ENCODE measurements at places on chromosomes 3 and 15.

DNA sequence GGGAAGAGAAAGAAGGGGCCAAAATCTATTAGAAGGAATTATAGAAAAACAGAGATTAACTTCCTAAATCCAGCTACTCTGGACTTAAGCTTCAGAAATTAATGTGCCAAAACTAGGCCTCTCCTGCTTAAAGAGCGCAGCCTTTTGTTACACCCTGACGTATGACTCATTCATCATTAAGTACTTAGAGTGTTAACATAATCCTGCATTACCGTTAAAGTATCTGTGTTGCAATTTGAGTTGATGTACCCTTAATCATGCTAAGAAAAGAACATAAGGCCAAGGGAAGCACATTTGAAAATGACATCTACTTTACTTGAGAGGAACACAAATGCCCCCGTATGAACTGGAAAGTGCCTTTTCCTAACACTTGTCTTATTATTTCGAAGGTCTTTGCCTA, 7.9 kb downstream of the HTR3D start:
- no peak for DNase-seq

DNA sequence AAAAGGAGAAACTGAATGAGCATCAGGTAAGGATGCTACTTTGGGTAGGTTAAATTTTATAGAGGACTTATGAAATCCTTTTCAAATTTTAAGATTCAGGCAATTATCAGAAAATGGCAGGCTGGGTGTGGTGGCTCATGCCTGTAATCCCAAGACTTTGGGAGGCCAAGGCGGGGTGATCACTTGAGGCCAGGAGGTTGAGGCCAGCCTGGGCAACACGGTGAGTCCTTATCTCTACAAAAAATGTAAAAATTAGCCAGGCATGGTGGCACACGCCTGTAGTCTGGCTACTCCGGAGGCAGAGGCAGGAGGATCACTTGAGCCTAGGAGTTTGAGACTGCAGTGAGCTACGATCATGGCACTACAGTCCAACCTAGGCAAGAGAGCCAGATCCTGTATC, 23.1 kb downstream of the DCUN1D1 start:
- no peak for DNase-seq

- no peak for DNase-seq
These were observed 31.9 kb downstream of the SH3BP5 start for GRCh38 chr3:15300323-15301078.

DNA sequence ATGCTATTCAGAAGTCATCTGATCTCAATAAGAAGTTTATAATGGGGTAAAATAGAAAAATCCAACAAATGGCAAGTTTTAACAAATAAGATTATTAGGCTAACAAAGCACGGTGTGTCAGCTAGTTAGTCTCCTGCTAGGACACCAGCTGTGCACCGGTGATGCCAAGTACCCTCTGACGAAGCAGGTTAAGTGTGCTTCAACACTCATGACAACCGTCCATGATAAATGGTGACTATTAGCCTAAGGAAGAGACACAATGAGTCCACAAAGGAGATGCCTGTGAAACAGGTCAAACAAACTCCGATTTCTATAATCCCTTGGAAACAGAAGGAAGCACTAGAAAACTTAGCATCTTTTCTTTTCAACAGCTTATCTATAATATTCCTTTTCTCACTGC, 36.5 kb downstream of the ATP13A3 start:
- no peak for DNase-seq

- no peak for DNase-seq
These were observed 107.2 kb upstream of the RGMA start for GRCh38 chr15:93196135-93196670.

- DNase-seq, result no peak
These were observed 13.1 kb upstream of the SNX22 start for GRCh38 chr15:64138331-64138941.

DNA sequence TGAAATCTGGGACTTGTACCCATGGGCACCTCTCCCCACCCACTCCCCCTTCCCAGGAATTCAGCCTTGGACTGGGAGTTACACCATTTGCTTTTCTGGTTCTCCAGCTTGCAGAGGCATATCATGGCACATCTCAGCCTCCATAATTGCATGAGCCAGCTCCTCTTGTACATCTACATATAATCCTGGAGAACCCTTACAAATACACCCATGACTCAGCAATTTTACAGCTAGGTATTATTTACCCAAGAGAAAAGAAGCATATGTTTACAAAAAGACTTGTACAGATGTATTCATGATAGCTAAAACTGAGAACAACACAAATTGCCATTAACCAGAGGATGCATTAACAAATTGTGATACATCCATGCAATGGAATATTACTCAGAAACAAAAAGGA, 58.4 kb downstream of the RPLP1 start:
- DNase-seq, result no peak

GRCh38 chr3:101677436-101678286, 729 bp upstream of the ZBTB11 start:
- DNase-seq, result peak; percentile 46

GRCh38 chr3:135452881-135453280, 512.6 kb upstream of the PPP2R3A start:
- DNase-seq, result no peak

GRCh38 chr15:74433592-74434262, at the start of gene SEMA7A:
SEMA7A (minus strand) TSS chr15:74433958; CDS start chr15:74433918, 40 bp downstream.
- DNase-seq, result peak; percentile 79

GRCh38 chr3:86961297-86961696, 29.7 kb downstream of the VGLL3 start:
- no peak for DNase-seq

GRCh38 chr3:32021155-32021554, 39.6 kb downstream of the ZNF860 start:
- no peak for DNase-seq

DNA sequence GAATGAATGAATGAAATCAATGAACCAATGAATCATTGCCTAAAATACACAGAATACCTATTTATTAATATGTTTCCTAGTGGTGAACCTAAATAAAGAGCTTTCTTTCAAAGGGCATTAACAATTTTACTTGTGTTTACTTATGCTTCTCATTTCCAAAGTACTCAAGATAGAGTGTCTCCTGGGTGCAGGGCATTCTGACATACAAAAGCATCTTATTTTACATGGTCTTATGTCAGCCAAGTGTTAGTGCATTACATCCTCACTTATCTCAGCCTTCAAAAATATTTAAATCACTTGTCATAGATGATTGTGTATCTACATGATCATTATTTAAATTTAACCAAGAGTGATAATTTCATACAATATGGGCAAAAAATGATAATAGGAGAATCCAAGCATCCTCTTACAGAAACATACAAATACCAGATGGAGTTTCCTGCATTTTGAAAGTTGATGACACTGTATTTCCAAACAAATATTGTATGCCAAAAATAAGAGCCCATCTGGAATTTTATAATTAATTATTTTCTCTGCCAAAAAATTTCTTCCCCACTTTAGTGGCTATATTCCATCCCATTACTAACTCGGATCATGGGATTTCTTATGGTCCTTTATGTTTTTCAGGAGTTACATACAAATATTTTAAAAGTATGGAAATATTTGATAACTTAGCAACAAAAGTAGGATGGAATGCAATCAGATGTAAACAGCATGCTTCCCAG, 279.0 kb downstream of the RBMS3 start:
- no peak for DNase-seq

GRCh38 chr15:84725001-84725491, 9.1 kb upstream of the SEC11A start:
- no peak for DNase-seq

- DNase-seq, result peak; percentile 29
These were observed 18.2 kb downstream of the C15orf62 start for GRCh38 chr15:40787991-40788390.

DNA sequence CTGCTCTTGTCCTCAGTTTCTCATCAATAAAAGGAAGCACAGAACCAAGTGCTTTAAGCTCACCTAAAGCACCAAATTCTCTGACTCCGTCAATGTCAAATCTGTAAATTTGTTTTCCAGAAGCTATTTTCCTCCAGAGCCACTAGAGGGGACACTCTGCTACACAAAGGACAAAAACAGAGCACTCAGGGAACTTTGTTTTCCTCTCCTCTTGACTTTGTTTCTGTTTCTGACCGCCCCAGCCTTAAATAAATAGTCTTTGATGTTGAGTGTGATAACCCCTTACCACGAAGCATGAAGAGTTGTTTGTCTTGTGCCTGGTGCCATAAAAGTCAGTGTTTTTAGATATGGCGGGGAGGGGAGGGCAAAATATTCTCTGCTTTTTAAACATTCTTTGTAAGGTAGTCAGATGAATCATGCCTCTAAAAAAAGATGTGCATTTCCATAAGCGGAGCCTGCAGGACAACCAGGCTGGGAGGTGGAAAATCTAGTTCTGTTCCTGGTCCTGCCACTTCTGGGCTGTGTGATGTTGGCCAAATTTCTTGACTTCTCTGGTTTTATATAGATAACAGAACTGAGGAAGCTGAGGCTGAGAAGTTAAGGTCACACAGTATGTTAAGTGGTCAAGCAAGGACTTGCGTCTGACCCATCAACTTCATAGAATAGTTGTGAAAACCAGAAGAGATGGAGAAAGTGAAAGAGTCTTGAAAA, 7.3 kb upstream of the ZBTB38 start:
- no peak for DNase-seq

GRCh38 chr3:197580253-197580691, 24.5 kb upstream of the BDH1 start:
- DNase-seq, result no peak

DNA sequence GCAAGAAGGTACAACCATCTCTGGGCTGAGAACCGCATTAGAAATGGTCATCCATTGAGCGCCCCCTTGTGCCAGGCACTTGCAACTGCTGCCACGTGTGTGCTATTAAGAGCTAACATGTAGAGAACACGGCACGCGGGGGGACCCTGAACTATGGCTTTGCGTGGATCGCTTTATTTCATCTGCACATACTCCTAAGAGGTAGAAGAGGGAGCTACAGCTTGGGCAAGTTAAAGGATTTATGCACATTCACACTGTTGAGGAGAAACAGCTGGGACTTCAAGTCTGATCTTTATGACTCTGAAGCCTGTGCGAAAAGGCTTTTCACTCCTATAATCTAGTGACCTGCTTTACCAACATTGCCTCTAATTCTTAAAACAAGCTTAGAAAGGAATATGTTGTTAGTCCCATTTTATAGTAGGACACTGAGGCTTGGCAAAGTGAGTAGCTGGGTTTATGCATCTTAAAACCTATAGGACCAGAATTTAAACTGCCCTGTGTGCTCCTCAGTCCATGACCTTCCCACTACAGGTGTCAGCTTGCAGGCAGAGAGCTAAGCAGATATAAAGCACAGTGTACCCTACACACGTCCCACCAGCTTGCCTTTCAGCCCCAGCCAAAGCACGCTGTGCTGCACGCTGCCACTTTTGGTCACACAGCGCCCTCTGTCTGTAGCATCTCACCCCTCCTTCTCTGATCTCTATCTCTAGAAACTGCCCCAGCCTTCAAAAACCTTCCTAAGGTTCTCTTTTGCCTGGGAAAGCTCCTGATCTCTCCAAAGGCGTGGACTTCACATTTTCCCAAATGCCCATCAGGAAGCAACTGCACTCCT, 57.8 kb downstream of the STARD5 start:
- peak; percentile 90 for DNase-seq

- no peak for DNase-seq
These were observed 14.5 kb downstream of the ARF4 start for GRCh38 chr3:57582474-57583168.

- no peak for DNase-seq
These were observed 94.5 kb upstream of the ADAMTSL3 start for GRCh38 chr15:83559310-83559966.

GRCh38 chr3:13087320-13087990, 14.2 kb upstream of the IQSEC1 start:
- no peak for DNase-seq

DNA sequence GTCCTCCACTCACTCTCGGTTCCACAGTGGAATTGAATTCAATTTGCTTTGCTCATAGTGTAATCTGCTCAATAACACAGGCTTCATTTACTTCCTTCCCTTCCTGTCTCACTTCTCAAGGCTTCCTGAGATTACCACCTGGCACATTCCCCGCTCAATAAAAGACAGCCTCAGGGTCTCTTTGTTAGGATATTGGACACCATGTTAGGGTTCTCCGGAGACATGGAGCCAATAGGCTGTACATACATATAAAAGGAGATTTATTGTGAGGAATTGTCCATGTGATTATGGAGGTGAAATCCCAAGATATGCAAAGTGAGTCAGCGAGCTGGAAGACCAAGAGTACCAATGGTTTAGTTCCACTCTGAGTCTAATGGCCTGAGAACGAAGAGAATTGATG, 974.5 kb downstream of the CADM2 start:
- no peak for DNase-seq

GRCh38 chr3:44926172-44926571, 49.8 kb downstream of the ZDHHC3 start:
- DNase-seq, result no peak

- DNase-seq, result no peak
These were observed 29.0 kb upstream of the TBC1D21 start for GRCh38 chr15:73844356-73844755.

DNA sequence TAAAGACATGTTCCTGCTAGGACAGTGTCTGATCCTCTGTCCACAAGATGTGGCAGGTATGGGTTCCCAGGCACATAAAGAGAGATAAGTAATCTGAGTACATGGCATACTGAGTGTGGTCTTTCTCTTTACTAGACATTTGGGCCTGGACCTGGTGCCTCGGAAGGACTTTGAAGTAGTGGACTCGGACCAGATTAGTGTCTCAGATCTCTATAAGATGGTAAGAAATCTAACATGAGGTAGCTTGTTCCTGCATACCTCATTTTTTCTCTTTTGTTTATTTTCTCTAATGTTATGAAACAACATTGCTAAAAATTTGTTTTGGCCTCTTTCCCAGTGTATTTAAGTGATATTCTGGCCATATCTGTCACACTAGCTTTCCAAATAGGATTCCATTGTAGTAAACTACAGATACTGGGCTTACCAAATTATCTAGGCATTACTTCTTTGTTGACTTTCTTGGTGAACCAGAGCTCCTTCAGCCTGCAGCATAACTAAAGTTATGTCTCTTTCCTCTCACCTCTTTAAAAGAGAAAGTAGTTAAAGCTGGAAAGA, 309.8 kb upstream of the MANF start:
- no peak for DNase-seq

- DNase-seq, result no peak
These were observed 767.7 kb upstream of the ALCAM start for GRCh38 chr3:104598848-104599511.

- no peak for DNase-seq
These were observed 11.0 kb upstream of the LRRC31 start for GRCh38 chr3:169880576-169881250.

DNA sequence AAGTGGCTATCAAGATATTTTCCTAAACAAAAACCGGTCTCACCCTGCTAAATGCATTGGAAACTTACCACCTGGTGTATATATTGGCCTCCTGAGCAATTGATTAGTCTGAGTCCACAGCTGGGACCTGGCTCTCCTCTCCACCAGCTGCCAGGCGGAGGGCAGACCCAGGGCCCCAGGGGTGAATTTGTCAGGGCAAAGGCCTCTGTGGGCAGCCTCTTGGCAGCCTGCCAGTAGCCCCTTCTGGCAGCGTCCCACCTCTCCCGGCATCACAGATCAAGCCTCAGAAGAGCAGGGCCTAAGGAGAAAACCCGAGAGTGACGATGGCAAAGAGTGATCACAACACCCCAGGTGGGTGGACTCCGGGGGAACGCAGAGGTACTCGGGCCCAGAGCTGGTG, 43.0 kb upstream of the IDH2 start:
- no peak for DNase-seq

GRCh38 chr15:42359249-42359648, at the start of gene CAPN3:
CAPN3 (plus strand) TSS chr15:42359501; CDS start chr15:42359806, 305 bp downstream.
- DNase-seq, result no peak
